ENCODE measurements at places on chromosomes 13 and 19.

- no peak for DNase-seq
These were observed 2.1 kb upstream of the PLVAP start for GRCh38 chr19:17379221-17379631.

DNA sequence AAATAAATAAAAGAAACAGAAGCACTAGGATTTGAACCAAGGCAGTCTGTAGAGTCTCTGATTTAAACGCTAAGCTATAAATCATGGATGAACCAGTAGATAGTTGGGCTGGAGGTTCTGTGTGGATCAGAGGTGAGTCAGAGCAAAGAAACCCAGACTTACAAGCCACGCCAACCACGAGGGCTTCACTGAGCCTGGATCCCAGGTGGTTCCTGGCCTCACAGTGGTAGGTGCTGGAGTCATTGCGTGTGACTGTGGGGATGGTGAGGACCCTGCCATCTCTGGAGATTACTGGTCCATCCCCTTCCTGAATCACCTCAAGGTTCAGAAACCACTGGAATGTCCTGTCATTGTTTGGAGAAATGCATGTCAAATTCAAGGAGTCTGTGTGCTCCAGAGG lies 19.3 kb upstream of the CEACAM20 start:
- no peak for DNase-seq

GRCh38 chr13:67736646-67737420 lies 506.7 kb upstream of the PCDH9 start:
- DNase-seq, result no peak

DNA sequence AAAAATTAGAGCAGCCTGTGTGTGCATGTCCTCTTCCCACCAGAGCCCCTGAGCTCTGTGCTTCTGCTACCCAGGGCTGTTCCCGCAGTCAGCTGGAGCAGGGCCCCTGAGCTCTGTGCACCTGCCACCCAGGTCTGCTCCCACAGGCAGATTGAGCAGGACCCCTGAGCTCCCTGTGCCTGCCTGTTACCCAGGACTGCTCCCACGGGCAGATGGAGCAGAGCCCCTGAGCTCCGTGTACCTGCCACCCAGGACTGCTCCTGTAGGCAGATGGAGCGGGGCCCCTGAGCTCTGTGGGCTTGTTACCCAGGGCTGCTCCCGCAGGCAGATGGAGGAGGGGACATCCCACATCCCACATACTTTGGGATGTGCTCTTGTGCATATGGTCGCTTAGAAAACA lies 186.8 kb upstream of the SOX1 start:
- no peak for DNase-seq

DNA sequence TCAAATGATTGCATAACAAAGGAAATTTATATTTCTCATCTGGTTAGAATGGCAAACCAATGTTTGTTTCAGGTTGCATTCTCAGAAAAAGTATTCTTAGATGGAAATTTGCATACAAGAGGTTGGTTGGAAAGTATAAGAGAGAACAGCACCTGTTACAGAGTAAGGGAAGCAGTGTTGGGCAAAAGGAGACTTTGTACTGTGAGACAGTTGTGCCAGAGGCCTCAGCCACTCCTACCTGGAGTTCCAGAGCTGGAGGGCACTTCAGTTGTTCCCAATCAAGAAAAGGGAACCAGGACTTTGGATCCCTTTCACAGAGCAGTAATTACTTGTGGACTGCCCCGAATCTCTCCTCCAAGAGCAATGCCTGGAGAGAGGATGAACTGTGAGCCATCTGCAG lies 81.8 kb downstream of the SPRY2 start:
- DNase-seq, result no peak

DNA sequence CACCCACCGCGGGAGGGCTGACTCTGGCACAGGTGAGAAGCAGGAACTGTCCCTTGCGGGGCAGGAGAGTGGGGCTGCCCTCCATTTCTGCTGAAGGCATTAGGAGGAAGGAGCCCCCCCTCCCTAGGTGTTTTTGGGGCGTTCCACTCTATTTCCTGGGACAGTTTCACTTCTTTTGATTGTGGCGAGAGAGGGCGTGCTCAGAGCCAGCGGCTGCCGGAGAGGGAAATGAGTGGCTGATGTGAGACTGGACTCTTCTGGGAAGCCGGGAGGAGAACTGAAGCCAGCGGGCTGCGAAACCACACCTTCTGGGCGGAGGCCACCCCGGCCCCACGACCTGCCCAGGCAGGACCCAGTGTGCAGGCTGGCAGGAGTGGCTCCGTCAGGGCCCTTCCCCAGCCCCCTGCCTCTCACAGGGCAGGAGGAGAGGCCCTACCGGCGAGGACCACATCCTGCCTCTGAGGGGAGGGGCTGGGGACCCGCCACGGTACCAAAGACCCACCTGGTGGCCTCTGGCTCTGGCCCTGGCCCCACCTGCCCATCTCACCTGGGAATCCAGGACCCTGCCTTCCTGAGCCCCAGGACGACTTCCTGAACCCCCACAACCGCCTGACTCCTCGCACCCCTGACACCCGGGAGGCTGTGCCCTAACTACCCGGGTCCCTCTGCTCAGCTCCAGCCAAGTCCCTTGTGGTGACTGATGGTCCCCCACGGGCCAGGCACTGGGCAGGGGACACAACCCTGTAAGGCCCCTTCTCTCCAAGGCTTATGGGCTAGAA lies 25.9 kb downstream of the MPND start:
- DNase-seq, result no peak

DNA sequence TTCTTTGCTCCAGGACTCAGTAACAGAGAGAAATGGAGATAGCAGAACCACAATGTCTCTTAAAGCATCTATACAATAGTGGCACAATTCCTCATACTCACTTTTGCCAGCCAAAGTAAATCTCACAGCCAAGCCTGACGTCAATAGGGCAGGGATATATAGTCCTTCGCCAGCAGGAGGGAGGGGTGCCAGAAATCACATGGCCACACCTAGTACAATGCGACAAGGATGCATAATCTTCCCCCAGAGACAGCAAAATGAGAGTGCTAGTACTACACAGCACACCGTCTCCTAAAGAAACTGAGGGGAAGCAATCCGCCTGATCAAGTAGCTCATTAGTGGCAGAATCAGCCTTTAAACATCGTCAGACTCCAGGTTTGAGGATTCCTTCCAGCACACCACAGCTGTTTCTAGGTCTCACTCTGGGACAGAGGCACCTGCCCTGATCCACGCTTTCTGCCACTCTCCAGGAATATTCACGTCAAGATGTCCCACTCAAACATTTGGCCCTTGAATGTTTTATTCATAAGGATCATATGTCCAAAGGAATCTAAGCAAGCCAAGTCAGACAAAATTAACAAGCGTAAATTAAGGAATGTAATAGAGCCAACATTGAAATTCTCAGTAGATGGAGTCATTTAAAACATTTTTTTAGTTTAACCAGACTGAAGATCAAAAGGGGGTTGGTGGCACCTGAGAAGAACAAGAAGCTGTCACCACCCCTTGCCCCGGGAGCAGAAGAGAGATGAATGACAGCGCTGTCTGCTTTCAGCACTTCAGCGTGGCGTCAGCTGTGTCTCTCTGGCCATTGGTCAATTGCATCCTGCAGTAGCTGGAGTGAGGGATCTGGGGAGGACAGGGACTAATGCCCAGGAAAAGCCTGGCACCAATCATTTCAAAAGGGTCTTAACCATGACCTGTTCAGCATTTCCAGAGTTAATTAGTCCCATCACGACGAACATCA lies 63.5 kb upstream of the SERP2 start:
- no peak for DNase-seq

- DNase-seq, result no peak
These were observed 4.3 kb downstream of the NDFIP2 start for GRCh38 chr13:79485014-79485811.

- no peak for DNase-seq
These were observed 41.7 kb downstream of the TNFSF11 start for GRCh38 chr13:42615691-42616090.

- DNase-seq, result no peak
These were observed 285 bp downstream of the TMEM143 start for GRCh38 chr19:48363500-48363809.

GRCh38 chr19:33251076-33251475 lies 25.4 kb upstream of the SLC7A10 start:
- DNase-seq, result no peak

- no peak for DNase-seq
These were observed 9.8 kb upstream of the KCNN4 start for GRCh38 chr19:43790587-43790986.

GRCh38 chr13:28718196-28718542 lies 601 bp downstream of the SLC46A3 start:
- DNase-seq, result no peak

DNA sequence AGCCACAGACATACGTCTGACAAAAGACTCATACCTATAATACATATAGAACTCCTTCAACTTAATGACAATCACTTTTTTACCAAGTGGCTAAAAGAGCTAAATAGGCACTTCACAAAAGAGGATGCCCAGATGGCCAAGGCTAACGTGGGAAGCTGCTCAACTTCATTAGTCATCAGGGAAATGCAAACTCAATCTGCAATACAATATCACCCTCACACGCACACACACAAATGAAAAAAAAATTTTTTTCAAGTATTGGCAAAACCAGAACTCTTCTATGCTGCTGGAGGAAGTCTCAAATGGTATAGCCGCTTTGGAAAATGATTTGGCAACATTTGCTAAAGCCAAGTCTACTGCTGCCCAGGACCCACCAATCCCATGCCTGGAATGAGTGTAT lies 14.6 kb upstream of the DNMT1 start:
- DNase-seq, result no peak

GRCh38 chr19:1650650-1651567 lies 1.5 kb downstream of the TCF3 start:
- DNase-seq, result no peak

- no peak for DNase-seq
These were observed at the start of gene LGALS13 for GRCh38 chr19:39602224-39602623. Gene LGALS13, plus strand, starts transcription at chr19:39602524. Its CDS starts 45 bp downstream, at chr19:39602569.

GRCh38 chr19:17623224-17623935 lies 64.8 kb downstream of the UNC13A start:
- no peak for DNase-seq

DNA sequence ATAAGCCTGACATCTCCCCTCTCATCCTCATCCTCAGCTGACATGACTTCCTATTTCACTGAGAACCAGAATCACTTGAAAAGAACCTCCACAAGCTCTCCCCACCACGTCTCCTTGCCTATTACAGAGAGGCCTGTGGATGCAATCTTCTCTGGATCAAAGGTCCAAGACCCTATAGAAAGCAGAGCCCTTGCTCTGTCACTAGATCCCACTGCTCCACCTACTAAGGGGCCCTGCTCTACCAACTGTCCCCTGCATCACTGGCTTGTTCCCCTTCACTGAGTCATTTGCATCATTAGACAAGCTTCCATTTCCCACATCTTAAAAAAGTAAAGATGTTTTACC lies 40.8 kb downstream of the RCBTB2 start:
- no peak for DNase-seq

DNA sequence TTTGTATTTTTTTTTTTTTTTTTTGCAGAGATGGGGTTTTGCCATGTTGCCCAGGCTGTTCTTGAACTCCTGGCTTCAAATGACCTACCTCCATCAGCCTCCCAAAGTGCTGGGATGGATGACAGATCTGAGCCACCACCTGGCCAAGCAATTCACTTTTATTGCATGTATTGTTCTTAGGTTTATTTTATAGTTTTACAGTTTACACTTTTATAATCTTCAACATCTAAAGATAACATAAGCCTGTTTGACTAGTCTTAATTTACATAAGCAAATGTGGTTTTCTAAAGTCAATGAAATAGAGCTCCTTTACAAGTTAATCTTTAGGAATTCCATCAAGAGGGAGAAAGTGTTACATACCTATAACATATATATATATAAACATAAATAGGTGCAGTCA lies 9.5 kb upstream of the MPV17L2 start:
- no peak for DNase-seq

- DNase-seq, result no peak
These were observed 17.6 kb downstream of the TMEM38A start for GRCh38 chr19:16678498-16678897.

- DNase-seq, result no peak
These were observed 95.0 kb downstream of the CYSLTR2 start for GRCh38 chr13:48748681-48749080.

DNA sequence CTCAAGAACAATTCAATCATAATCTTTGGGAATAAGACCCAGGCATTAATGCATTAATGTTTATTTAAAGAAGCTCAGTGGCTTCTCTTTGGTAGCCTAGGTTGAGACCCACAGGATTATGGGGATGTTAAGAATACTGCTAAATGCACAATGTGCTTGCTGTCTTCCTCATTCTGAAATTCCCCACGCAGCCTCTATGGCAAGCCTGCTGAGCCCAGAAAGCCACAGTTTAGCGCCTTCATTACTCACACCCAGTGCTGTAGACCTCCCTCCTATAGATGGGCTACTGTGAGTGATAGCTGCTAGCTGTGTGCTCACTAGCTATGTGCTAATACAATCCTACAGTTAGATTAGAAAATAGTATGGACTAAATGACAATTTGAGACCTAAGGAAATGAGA lies 90.6 kb downstream of the TNFSF13B start:
- no peak for DNase-seq

- DNase-seq, result no peak
These were observed 49.3 kb upstream of the GPR183 start for GRCh38 chr13:99356262-99357091.

DNA sequence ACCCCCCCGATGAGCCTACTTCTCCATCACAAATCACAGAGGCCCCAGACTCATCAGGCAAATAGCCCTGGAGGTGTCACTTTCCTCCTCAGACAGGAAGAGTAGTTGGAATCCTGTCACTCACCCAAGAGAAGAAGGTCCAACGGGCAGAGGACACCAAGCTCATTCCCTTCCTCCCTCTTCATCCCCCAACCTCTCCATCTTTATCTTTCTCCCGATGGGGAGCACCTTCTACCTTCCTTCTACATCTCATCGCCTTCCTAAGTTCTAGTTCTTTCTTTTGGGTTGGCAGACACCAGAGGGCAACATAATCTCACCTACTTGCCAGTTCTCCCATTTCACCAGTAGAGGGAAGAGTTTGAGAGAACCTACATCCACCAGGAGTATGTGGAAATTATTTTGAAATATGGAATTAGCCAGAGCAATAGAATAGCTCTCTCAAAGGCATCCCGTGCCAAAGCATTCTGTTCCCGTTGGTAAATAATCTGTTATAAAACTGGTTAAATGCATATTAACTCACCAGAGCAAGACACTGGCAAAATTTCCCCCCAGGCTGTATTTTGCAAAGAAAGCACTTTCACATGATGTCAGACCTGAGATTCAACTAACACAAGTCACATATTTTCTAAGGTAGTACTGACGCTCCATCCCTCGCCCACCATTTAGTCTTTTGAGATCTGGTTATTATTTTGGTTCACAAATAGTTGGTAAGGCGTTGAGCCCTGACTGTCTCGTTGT lies 55.0 kb downstream of the ZIC5 start:
- DNase-seq, result peak; percentile 54
